ENCODE measurements at places on chromosomes 5 and 9.

DNA sequence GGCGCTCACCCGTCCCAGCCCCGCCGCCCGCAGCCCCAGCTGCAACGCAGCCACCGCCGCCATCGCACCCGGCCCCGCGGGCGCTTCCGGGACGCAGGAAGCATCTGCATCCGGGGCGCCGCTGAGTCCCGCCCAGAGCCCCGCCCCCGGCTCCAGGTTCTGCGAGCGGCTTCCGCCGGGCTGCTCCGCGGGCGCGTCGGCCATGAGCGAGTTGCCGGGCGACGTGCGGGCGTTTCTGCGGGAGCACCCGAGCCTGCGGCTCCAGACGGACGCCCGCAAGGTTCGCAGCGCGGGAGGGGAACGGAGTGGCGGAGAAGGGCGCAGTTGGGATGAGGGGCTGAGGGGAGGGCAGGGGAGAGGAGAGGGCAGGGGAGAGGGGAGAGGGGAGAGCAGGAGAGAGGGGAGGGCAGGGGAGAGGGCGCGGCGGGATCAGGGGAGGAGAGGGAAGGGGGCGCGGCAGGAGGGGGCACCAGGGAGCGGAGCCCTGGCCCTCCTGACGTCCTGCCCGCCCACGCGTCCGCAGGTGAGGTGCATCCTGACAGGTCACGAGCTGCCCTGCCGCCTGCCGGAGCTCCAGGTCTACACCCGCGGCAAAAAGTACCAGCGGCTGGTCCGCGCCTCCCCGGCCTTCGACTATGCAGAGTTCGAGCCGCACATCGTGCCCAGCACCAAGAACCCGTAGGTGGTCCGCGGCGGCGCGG, at the start of the genes SURF1 and SURF2:
Gene SURF1, minus strand, starts transcription at position 97 of the 701 bp plus-strand sequence. Its CDS starts 34 bp downstream, at position 63.
Gene SURF2, plus strand, starts transcription at position 160 of the 701 bp plus-strand sequence. Its CDS starts 43 bp downstream, at position 203.
- DNase-seq = peak; percentile 73

DNA sequence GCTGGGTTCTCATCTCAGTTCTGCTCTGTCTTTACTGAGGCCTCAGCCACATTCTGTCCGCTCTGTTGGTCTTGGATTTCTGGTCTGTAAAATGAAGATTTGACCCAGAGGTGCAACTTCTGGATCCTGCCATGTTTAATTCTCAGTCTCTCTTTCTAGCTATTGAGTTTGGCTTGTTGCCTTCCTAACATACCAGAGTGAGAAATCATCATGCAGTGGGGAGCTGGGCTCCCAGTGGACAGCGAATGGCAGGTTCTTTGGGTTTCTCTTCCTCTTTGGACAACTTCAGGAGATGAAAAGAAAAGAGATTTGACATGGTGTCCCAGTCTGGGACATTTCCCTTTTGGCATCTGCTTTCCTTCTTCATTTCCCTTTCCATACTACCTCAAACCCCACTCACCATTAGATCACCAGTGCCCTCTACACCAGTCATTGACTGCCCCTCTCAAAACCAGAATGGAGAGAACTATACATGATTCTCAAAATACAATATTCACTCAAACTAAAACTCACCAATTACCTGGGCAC, 334.7 kb downstream of the ACTL7B start:
- no peak for DNase-seq

DNA sequence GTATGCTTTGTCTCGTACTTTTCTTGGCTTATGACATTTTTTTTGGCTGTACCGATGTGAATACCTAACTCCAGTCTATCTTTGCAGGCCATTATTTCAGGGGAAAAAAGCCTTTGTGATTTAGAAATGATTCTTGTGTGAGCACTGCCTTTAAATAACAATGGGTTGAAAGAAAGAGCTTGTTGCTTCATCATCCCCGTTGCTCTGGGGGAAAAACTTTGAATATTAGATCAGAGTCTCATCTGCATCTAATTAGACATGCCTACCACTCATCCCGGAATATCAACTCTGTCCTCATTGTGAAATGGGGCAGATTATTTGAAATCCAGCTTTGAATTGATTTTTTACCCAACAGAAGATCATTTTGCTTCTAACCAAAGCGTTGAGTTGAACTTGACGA, 13.5 kb downstream of the CXCL14 start:
- DNase-seq = no peak

DNA sequence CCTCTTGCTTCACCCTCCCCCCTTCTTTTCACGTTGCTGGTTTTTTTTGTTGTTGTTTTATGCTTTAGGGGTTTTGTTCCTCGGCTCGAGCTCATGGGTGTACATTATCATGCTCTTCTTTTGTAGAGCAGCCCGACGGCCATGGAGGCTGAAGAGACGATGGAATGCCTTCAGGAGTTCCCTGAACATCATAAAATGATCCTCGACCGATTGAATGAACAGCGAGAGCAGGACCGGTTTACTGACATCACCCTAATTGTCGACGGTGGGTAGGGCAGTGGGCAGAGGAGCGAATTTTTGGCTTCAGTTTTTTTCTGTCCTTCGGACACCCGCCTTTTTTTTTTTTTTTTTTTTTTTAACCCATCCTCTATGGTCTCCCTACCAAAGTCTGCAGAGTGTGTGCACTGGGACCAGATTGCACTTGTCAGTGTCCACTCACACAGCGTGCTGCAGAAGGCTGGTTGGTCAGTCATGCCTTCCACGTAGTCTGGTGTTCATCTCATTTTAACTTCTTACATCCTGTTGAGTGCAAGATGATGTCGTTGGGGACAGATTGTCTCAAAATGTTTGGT, 1.3 kb downstream of the ZNF131 start:
- no peak for DNase-seq

GRCh38 chr9:93010056-93010455, 48.4 kb upstream of the SUSD3 start:
- DNase-seq = no peak

- no peak for DNase-seq
These were observed 815.8 kb downstream of the EFNA5 start for GRCh38 chr5:106854922-106855321.

DNA sequence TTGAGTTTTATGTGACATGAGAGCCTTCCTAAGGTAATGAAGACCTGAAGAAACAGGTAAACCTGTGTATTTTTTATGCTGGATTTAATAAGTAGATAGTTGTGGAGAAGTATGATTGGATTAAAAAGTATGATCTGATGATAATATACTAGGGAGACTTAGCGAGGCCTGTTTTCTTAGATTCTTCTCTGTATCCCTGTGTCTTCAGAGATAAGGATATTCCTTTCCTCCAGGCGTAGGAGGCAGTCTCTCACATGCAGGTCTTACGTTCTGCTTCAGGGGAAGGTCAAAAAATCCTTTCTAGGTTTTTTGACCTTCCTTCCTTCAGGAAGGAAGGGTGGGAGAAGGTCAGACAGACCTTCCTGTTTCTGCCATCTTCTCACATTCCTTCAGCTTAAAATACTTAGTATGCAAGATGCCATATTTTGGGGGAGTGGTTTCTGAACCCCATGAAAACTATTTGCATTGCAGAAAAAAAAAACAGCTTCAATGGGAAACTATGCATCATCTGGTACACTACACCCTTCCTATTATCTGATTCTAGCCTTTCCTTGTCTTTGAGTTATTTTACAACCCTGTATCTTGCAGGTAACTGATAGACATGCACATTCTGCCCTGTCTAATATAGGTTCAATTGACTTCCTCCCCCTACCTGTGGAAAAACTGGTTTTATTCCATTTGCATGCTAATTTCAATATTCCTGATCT, 57.3 kb upstream of the ZNF608 start:
- no peak for DNase-seq

GRCh38 chr5:17157294-17157693, 60.1 kb upstream of the BASP1 start:
- no peak for DNase-seq

- DNase-seq = no peak
These were observed 19.8 kb downstream of the TNFSF15 start for GRCh38 chr9:114785866-114786650.

DNA sequence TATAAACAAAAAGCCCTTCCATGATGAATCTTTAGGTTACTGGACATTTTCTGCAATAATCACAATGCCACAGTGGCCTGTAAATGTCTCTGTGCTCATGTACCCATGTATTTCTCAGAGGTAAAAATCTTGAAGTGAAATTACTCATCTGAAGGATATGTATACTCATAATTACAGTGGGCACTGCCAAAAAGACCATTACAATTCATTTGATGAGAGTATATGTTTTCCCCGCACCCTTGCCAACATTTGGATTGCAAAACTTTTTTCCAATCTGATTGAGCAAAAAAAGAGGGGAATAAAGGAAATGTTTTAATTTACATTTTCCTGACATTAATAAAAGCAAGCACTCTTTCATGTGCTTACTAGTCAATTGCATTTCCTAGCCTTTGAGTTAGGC, 110.5 kb downstream of the EPB41L4A start:
- no peak for DNase-seq

DNA sequence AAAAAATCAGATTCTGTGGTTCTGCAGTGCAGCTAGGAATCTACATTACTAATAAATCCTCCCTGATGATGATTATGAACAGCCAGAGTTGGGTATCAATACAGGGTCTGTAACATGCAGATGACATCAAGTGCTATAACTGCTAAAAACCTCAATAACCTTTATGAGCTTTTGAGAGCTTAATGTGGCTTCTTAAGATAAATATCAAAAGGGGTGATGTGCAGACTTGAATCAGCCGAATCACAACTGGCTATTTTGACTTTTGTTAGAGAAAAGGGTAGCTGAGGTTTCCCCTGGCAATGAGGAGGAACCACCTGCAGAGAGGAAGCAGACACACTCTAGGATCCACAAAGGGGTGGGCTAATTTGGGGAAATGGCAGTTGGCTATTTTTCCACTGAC, 30.2 kb downstream of the CAPSL start:
- DNase-seq = no peak

DNA sequence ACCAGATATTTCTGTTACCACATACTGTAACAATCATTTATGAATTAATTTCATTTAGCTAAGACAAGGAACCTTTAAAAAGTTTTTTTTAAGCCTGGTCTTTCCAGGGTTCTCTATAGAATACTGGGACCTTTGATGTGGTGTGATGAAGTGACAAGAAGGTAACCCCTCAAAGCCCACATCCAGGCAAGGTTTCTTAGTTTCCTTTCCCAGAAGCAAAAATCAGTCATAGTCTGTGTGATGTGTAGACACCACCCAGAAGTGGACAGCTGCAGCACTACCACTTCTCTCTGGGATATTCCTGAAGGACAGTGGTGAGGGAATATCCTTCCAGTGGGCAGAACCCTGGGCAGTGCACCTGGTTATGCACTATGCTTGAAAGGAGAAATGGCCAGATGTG, 115.6 kb downstream of the TTC39B start:
- DNase-seq = no peak

DNA sequence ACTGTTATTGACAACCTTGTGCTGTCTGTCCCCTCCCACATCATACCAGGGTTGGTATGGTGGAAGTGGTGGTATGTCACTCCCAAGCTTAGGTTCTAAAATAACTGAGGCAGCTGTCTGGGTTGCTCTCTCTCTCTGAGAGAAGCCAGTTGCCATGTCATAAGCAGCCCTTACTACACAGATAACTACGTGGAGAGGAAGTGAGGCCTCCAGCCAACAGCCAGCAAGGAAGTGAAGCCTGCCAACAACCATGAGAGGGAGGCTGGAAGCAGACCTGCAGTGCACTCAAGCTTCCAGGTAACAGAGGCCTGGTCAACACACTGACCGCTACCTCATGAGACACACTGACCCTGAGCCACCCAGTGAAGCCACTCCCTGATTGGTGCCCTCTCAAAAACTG, 18.6 kb downstream of the CTNNAL1 start:
- DNase-seq = peak; percentile 2

Measured in amygdala (tissue), 56 donors.